Thoracic aorta (tissue), 2 donors: ENCODE measurements at places on chromosomes 2 and 18. TPM values are rescaled to one million over a fixed set of nuclear protein-coding genes. Genes with fewer than 3 reads are reported as not detected.

GRCh38 chr18:336713-337112, 68.9 kb upstream of the THOC1 start:
- no peak overlapping the region for H3K27ac ChIP-seq
- no peak overlapping the region for H3K4me3 ChIP-seq
- H3K27me3 ChIP-seq = no peaks in the 10 kb centered on the region
- DNase-seq = no peak
- no peaks in the 10 kb centered on the region for H3K36me3 ChIP-seq

- H3K36me3 ChIP-seq = no peaks in the 10 kb centered on the region
- H3K27ac ChIP-seq = no peak overlapping the region
- DNase-seq = no peak
- H3K27me3 ChIP-seq = no peaks in the 10 kb centered on the region
These were observed 52.1 kb downstream of the RHBDD1 start for GRCh38 chr2:226887940-226888339.

DNA sequence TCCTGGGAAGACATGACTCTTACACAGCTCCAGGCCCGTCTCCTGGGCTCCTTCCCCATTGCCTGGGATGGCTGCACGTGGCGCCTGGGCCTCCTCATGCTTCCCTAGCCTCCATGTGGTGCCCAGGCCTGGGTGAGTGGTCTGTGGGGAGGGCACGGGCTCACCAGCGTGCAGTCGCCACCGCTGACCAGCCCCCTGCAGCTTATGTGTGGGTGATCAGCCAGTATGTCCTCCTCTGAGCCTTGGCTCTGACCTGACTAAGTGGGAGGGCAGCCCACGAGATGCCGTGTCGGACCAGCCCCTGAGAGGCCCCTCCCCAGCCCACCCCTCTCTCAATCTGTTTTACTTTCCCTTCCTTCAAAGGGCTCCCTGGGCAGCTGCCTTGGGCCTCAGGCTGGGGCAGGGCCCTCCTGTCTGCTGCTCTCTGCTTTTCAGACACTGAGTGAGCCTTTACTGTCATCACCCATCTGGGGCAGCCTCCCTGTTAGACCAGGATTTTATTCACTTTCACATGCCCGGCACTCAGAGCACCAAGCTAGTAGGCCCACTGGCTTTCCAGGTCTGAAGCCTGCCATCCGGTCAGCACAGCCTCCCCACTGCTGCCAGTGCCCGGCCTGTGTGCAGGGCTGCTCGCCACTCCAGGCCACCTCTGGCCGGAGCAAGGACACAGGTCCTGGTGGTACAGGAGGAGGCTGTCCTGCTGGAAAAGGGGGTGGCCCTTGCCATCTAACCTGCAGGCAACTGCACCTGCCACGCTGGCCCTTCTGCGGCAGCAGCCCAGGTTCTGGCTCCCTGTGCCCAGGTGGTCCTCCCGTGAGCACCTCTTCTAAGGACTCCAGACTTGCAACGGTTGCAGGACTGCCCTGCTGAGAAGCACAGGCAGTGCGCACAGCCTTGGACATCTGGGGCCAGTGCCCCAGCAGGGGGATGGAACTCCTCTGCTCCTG, 84.9 kb upstream of the HPCAL1 start:
- no peaks in the 10 kb centered on the region for H3K27me3 ChIP-seq
- no peak overlapping the region for H3K27ac ChIP-seq
- H3K4me3 ChIP-seq = no peak overlapping the region

The CIDEA gene
- total RNA-seq = not detected

The NBEAL1 gene
- total RNA-seq = 99.2 TPM

The LTBP1 gene
- total RNA-seq = 786 TPM

GRCh38 chr2:191115391-191115790, 35.4 kb downstream of the STAT4 start:
- no peak overlapping the region for H3K27ac ChIP-seq
- no peak overlapping the region for H3K4me3 ChIP-seq
- no peaks in the 10 kb centered on the region for H3K27me3 ChIP-seq
- H3K36me3 ChIP-seq = no peaks in the 10 kb centered on the region
- DNase-seq = no peak

The SOX11 gene
- total RNA-seq = not detected

GRCh38 chr2:234218266-234219045, 168.0 kb downstream of the SPP2 start:
- no peaks in the 10 kb centered on the region for H3K36me3 ChIP-seq
- no peak overlapping the region for H3K27ac ChIP-seq
- H3K4me3 ChIP-seq = no peak overlapping the region
- no peaks in the 10 kb centered on the region for H3K27me3 ChIP-seq

GRCh38 chr2:82120115-82120514, 1815.6 kb upstream of the LRRTM1 start:
- no peak overlapping the region for H3K27ac ChIP-seq
- no peak overlapping the region for H3K4me3 ChIP-seq
- no peaks in the 10 kb centered on the region for H3K4me1 ChIP-seq
- H3K36me3 ChIP-seq = no peaks in the 10 kb centered on the region
- no peaks in the 10 kb centered on the region for H3K27me3 ChIP-seq

DNA sequence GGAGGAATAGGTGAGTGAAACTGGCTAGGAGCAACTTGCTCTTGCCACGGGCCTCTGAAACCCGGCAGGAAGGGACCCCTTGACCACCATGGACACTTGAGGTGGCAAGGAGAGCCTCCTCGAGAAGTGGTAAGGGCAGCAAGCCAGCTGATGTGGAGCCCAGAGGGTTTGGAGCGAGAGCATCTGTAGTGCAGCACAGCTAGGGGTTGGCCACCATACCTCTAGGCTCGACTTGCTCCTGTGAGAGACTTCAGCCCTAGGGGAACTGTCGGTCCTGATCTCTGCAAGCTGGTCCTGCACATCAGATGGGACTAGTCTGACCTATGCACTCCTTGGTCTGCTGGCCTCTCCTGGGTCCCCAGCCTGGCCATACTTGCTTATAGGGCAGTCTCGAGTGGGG, 158.4 kb downstream of the CCDC178 start:
- no peaks in the 10 kb centered on the region for H3K36me3 ChIP-seq
- H3K27ac ChIP-seq = no peak overlapping the region
- no peaks in the 10 kb centered on the region for H3K27me3 ChIP-seq
- no peak overlapping the region for H3K4me3 ChIP-seq

- no peak overlapping the region for H3K4me3 ChIP-seq
- no peaks in the 10 kb centered on the region for H3K27me3 ChIP-seq
- no peaks in the 10 kb centered on the region for H3K36me3 ChIP-seq
- H3K27ac ChIP-seq = no peak overlapping the region
These were observed 138.6 kb downstream of the DNER start for GRCh38 chr2:229575569-229576315.

The SOWAHC gene
- 19.4 TPM for total RNA-seq

GRCh38 chr2:113822087-113822815, 65.8 kb upstream of the SLC35F5 start:
- no peak overlapping the region for H3K4me3 ChIP-seq
- no peaks in the 10 kb centered on the region for H3K36me3 ChIP-seq
- no peak overlapping the region for H3K27ac ChIP-seq

GRCh38 chr2:240469740-240470139, 34.3 kb downstream of the GPC1 start:
- peaks cover 11% of the 10 kb centered on the region for H3K36me3 ChIP-seq
- no peak overlapping the region for H3K4me3 ChIP-seq

DNA sequence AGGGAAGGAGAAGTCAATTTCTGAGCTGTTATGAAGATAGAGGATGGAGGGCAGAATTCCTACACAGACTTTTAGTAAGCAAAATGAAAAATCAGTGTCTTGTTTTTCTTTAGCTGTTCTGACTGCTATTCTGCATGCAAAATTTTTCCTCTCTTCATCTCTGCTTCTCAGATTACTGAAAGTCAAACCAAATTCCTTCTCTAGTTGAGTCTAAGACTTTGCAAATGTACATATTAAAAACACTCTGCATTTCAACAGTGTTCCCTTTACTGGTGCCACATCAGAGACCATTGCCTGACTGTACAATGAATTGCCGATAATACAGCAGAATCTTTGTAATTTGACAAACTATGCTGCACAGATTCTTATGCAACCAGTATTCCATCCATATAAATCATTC, 198.8 kb downstream of the EXOC6B start:
- H3K36me3 ChIP-seq = no peaks in the 10 kb centered on the region
- no peak overlapping the region for H3K4me3 ChIP-seq
- DNase-seq = no peak
- H3K27me3 ChIP-seq = no peaks in the 10 kb centered on the region
- no peak overlapping the region for H3K27ac ChIP-seq

DNA sequence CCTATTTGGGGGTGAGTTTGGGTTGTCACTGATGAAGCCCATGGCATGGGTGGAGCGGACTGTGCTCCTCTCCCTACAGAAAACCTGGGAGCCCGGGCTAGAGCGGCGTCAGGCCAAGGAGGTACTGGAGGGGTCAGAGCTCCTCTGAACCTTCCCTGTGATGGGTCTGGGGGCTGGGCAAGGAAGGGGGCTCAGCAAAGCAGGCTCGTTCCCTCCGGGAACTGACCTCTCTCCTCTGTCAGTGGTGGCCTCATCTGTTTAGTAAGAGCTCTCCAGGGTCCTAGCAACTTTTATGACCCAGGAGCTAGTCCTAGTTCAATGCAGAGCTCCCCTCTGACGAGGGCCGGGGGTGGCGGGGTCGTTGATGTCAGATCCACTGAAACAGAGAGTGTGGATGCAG, 62.4 kb upstream of the OTOF start:
- H3K27me3 ChIP-seq = no peaks in the 10 kb centered on the region
- H3K36me3 ChIP-seq = no peaks in the 10 kb centered on the region
- no peak for DNase-seq
- H3K4me3 ChIP-seq = no peak overlapping the region
- H3K4me1 ChIP-seq = no peaks in the 10 kb centered on the region

DNA sequence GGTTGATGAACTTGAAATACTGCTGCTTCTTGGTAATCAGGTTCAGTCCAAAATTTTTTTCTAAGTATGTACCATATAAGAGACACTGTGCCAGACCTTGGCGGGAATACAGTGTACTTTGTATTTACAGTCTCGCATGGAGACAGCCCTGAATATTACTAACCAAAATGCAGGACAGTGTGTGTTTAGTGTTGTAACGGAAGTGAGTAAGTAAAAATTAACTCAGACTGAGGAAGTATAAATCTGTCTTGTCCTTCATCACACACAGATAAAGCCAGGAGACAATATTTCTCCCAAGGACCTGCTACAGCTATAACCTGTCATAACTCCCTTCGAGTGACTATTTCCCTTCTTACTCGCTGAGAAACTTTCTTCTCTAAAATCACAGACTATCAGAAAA, 76.9 kb downstream of the ACTR3 start:
- peaks cover 8% of the 10 kb centered on the region for H3K4me1 ChIP-seq
- H3K36me3 ChIP-seq = no peaks in the 10 kb centered on the region
- H3K27me3 ChIP-seq = no peaks in the 10 kb centered on the region

- DNase-seq = no peak
- H3K4me1 ChIP-seq = no peaks in the 10 kb centered on the region
These were observed 17.2 kb upstream of the KCNG2 start for GRCh38 chr18:79780547-79780946.

The AMER3 gene
- total RNA-seq = not detected

- peak overlapping the region; percentile 65 for H3K27ac ChIP-seq
- peak overlapping the region; percentile 73 for H3K4me3 ChIP-seq
- H3K4me1 ChIP-seq = peaks cover 38% of the 10 kb centered on the region
- peak; percentile 28 for DNase-seq
These were observed 61.3 kb downstream of the TMEM247 start for GRCh38 chr2:46540496-46541331.
